ENCODE measurements at places on chromosomes 5 and 9.

DNA sequence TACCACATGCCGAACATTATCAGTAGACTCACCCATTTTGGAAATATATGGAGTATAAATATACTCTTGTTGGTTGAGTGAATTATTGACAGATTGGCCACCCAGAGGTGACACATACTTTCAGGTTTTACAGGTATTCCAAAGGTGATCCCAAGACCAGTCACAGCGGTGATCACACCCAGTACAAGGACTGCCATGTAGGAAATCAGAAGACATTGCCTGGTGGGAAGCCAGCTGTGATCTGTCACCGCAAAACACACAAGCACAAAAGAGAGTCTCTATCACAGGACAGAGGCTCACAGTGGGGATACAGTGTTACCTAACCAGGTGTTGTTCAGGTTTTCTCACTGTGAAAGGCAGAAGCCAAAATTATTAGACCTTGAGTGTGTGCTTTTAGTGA lies 15.8 kb downstream of the BTF3 start:
- DNase-seq = no peak

GRCh38 chr5:14171621-14172020 lies 28.5 kb downstream of the TRIO start:
- no peak for DNase-seq

DNA sequence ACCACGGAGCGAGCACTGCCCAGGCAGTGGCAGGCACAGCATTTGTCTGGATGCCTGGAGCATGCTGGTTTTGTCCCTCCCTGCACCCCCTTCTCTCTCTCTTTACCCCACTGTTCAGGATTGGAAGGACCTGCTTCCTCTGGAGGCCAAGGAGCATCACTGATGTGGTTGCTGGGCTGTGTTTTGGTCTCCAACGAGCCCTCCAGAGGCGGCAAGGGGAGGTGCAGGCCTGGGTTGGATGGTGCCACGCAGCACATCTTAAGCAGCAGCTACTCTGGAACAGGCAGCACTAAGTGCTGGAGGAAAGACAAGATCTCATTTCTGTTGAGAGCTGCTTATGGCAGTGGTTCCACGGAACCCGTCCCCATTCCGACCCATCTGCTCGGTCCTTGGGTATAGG lies 139.6 kb downstream of the CMYA5 start:
- no peak for DNase-seq

GRCh38 chr9:90891308-90892040 lies 89.9 kb downstream of the SYK start:
- DNase-seq = no peak

GRCh38 chr9:133098871-133099270 lies 22.2 kb downstream of the RALGDS start:
- DNase-seq = no peak

- no peak for DNase-seq
Observed at GRCh38 chr5:115329475-115329874, 33.0 kb upstream of the CCDC112 start.

GRCh38 chr5:82808960-82809359 lies 268.2 kb downstream of the TMEM167A start:
- no peak for DNase-seq

All from CD4-positive, alpha-beta memory T cell (primary cell).